ENCODE measurements at places on chromosomes 16 and 17.

- no peak for DNase-seq
These were observed 8.7 kb downstream of the GRN start for GRCh38 chr17:44353672-44354331.

- no peak for DNase-seq
These were observed 48.1 kb downstream of the RPH3AL start for GRCh38 chr17:304461-304860.

GRCh38 chr17:81491181-81491581, 21.4 kb downstream of the ACTG1 start:
- peak; percentile 25 for DNase-seq

DNA sequence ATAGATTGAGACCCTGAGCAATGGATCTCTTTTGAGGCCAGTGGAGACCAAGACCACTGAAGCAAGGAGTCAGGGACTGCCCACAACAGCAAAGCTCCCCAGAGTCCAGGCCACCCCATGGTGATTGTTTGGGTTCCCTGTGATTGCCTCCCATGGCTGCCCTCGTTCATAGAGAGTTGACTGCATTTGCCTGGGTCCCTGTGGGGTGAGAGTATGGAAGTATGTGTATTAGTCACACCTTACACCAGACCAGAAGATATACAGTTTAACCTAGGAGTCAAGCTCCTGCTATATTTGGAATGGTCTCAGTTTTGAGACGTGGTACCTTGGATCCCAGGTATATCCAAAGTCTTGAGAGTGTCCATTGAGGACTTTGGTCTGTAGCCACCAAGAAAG, 20.2 kb downstream of the HLF start:
- DNase-seq, result no peak

- DNase-seq, result no peak
These were observed 27.3 kb downstream of the ZNF778 start for GRCh38 chr16:89244754-89245153.

DNA sequence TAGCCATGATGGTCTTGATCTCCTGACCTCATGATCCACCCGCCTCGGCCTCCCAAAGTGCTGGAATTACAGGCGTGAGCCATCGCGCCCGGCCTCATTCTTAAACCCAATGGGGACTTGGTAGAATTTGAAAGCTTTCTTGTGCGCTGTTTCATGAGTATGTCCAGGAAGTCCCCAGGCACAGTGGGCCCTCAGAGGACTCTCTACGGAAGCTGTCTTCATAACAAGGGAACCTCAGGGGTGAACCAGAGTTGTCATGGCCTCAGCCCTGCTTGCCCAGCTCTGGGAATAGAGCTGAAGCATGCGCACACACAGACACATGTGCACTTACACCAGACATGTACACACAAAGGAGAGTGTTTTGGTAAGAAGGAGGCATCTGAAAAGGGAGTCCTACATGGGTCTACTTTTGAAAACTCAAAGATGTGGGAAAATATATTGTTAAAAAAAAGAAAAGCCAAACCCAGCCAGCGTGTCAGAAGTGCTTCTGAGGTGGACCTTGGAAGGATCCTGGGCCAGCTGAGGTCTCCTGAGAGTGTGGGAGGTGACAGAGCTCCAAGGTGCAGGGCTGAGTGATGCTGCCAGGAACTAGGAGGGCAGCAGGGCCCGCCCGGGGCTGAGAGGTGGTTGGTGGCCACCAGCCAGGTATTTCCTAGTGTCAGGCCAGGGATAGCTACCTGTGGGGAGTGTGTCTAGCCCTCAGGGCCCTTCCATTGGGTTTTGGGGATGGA, 54.6 kb downstream of the EPN2 start:
- DNase-seq, result no peak

GRCh38 chr17:26792486-26792885, 501.4 kb upstream of the WSB1 start:
- DNase-seq, result no peak

GRCh38 chr17:74778960-74779359, 2.8 kb upstream of the NAT9 start:
- DNase-seq, result no peak

- no peak for DNase-seq
These were observed 404.9 kb upstream of the EEF2KMT start for GRCh38 chr16:5502467-5502869.

DNA sequence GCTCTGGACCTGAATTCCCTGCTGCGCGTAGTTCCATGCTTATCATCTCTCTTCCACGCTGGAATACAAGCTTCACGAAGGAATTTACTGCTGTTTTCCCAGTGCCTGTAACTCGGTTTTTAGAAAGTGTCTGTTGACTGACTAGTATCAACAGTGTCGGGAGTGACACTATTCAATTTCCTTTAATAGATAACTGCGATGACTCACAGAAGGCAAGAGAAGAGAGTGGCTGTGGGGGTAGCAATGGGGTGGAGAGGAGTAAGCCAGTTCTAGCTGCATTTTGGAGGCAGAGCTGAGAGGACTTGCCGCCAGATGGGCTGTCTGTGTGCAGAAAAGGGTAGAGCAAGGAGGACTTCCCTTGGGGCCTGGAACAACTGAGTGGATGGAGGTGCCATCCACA, 25.2 kb downstream of the B4GALNT2 start:
- DNase-seq, result no peak

GRCh38 chr17:66260275-66260674, 31.1 kb upstream of the APOH start:
- no peak for DNase-seq

GRCh38 chr17:8894673-8895578, 27.5 kb upstream of the PIK3R6 start:
- peak; percentile 22 for DNase-seq

GRCh38 chr17:9855036-9855435, 29.3 kb downstream of the GLP2R start:
- DNase-seq, result no peak

- DNase-seq, result no peak
These were observed 32.5 kb upstream of the ARHGAP44 start for GRCh38 chr17:12756786-12757185.

- DNase-seq, result no peak
These were observed 31.2 kb downstream of the TEX14 start for GRCh38 chr17:58660621-58661020.

DNA sequence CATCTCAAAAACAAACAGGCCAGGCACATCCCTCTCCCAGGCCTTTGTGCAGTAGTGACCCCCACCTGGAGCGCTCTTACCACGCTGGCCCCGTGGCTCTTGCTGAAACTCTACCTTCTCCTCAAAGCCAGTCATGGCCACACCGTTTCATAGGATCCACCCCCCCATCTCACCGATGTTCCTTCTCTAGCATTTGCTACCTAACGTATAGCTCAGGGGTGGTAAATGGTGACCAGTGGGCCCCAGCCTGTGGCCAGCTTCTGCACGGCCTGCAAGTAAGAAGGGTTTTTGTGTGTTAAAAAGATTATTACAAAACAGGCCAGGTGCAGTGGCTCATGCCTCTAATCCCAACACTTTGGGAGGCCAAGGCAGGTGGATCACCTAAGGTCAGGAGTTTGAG, 43.8 kb downstream of the RMI2 start:
- DNase-seq, result no peak

DNA sequence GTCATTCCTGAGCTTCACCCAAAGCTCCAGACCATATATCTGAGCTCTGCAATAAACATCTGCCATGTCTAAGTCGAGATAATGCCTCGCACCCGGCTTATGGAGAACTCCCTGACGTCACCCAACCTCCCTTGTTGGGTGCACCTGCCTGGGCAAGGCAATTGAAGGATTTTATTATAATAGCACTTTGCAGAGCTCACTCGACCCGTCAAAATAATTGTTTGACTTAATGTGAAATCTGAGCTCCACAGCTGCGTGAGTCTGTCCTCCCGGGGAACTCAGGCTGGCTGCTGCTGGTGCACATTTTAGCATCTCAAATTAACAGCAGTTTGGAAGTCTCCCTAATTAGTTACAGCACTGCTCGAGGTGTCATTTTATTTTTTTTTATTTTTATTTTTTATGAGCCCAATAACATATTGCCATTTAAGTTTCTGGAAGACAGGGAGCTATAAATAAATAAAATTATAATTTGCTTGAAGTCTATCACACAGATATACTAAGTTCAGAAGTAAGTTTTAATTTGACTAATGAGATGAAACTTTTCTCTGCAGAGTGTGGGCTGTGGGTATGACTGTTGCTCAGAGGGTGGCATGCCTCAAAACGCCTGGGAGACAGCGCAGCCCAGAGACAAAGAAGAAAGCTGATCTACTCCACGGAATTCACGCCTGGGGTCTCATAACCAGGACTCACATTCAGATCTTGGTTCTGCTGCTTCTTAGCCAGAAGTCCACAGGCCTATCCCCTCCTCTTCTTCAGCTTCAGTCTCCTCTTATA, 401.4 kb upstream of the C16orf82 start:
- peak; percentile 94 for DNase-seq

DNA sequence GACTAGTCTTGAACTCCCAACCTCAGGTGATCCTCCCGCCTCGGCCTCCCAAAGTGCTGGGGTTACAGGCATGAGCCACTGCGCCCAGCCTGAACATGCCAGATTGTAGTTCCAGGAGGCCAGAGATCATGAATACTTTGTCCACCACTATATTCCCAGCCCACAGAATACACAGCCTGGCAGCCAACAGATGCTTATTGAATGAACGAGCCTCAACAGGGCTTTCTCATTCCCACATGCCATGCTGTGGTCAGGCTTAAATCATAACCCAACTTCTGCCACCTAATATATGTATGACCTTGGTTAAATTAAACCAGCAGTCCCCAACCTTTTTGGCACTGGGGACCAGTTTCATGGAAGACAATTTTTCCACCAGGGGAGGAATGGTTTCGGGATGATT, 3.1 kb upstream of the TMEM219 start:
- DNase-seq, result no peak

DNA sequence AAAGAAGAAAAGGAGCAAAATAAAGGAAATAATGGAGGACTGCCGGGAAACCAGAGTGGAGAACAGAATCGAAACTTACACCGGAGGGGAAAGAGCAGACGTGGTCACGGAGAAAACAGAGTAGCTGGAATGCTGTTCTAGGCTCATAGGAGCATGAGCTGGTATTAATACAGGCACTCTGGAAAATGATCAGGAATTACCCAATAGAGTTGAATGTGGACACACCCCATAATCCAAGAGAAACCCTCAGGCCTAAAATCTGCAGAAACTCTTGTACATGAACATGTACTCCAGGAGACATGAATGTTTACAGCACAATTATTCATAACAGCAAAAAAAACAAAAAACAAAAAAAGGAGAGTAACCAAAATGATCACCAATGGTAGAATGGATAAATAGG, 77.7 kb downstream of the RPH3AL start:
- DNase-seq, result no peak
